ENCODE measurements at places on chromosomes 2 and 18.

GRCh38 chr2:119147776-119148715 lies 10.5 kb downstream of the C1QL2 start:
- no peak for DNase-seq

DNA sequence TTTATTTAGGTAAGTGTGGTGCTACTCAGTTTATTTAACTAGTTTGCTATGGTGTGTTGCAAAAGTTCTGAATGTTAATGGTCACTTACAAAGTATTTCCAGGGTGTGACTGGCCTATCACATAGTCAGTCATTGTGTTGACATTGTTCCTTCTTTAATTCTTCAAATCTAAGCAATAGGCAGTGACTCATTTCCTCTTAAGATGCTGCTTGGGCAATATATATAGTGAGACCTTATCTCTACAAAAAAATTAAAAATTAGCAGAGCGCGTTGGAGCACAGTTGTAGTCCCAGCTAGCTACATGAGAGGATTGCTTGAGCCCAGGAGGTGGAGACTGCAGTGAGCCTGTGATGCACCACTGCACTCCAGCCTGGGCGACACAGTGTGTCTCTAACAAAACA lies 5.8 kb upstream of the CCDC88A start:
- DNase-seq: no peak

DNA sequence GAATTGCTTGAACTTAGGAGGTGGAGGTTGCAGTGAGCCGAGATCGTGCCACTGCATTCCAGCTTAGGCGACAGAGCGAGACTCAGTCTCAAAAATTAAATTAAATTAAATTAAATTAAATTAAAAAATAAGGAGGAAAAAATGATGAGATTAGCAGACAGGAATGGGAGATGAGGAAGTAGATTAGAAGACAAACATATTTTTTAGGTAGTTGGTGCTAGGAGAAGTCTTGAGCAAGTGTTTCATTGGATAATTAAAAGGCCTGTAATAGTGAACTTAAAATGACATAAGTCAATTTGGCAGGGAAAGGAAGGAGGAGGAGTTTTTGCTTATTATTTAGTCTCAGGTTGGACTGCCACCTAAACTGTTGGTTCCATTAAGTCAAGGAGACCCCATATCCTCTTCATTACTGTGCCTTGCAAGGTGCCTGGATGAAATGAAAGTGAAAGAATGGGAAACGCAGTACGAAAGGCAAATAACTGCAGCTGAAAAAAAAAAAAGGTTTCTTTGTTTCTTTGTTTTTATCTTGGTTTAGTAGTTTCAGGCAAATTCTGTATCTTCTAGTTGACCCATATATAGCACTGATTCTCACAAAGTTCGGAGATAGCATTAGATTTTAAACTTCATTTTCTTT lies 162.0 kb downstream of the SLC8A1 start:
- no peak for DNase-seq

DNA sequence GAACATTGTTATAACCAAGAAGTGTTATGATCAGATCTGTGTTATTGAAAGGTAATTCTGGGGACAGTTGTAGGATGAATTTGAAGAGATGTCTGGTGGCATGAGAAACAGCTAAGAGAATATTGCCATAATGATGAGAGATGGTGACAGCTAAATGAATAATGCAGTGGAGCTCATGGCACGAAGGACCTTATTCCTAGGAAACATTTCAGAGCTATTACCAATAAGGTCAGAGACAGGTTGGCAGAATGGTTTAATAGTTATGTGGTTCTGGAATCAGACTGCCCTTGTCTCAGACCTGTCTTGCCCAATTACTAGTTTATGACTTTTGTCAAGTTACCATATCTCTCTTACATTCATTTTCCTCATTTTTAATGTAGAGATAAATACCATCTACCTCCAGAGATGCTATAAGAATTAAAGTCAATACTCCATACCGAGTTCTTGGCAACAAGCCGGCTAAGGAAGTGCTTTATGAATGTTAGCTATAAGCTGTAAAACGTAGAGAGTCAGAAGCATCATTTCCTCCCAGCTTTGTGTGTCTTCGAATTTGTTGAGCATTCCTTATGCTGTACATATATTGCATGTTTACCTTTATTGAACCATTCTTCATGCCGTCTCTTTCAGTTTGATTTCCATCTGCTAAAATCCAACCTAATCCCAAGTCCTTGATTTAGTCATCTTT lies 73.6 kb upstream of the COL5A2 start:
- no peak for DNase-seq

DNA sequence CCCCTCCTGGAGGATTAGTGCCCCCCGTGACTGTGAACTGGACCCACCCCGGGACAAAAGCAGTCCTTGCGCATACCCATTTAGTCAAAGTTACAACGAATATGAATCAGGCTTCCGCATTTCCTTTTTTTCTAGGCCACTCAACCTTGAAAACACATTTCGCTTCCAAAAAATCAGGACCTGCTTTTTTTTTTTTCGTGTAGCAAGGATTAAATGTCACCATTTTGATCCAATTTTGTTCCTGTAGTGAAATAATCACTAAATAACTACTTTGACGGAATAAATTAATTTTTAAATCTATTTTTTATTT lies 464 bp upstream of the FTCDNL1 start:
- no peak for DNase-seq

DNA sequence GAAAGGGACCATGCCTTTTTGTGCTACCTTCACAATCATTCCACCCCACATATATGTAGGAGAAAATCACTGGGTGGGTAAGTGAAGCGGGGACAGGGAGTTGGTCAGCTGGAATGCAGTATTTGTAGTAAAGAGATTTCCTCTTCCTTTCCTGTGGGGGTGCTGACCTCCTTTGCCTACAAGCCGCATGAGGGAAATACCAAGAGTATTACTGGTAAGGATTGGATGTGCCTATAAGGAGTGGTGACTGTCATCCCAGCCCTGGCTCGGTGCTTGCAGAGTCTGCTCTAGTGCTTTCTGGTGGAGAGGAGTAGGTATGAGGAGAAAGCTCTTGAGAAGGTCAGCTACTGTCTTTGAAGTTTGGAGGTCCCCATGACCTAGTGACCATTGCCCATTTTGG lies 324.6 kb downstream of the HRH4 start:
- no peak for DNase-seq

- no peak for DNase-seq
Measured at GRCh38 chr2:212153923-212154322, 384.7 kb downstream of the ERBB4 start.

DNA sequence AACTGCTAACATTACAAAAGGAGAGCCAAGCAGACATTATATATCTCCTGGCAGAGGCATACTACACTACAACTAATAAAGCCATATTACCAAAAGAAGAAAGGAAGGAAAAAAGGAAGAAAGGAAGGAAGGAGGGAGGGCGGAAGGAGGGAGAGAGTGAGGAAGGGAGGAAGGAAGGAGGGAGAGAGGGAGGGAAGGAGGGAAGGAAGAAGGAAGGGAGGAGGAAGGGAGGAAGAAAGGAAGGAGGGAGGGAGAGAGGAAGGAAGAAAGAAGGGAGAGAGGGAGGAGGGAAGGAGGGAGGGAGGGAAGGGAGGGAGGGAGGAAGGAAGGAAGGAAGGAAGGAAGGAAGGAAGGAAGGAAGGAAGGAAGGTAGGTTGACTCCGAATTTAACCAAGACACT lies 133.4 kb downstream of the PDE11A start:
- DNase-seq: no peak

GRCh38 chr2:69237070-69237670 lies 149.9 kb downstream of the GFPT1 start:
- no peak for DNase-seq

DNA sequence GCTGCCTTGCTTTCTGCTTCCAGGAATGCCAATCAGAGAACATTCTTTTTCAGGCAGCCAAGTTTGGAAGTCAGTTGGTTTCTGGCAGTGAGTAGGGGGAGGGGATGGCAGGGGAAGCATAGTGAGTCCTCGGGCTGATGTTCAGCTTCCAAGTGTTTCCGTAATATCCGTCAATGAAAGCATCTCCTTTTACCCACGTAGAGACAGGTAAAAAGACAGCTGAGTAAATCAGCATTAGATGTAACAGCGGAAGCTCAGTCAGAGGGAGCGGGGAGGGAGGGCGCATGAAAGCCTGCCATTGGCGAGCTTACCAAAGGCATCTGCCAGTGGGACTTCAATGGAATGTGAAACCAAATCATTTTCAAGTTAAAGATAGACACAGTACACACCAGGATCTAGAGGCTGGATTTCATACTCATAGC lies 117.1 kb upstream of the DTNA start:
- no peak for DNase-seq

DNA sequence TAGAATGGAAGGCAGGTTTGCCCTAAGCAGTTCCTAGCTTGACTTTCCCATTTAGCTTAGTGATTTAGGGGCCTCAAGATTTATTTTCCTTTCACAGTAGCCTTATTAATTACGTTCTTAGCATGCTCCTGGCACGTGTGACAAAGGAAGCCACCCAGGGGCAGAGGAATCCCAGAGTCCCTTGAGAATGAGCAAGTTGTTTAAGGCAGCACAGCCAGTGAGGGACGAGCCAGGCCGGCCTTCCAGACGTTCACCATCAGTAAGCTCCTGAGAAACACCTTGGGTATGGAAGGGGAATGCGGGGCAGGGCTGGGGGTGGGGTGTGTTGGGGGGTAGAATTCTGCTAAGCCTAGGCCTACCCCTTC lies 76.3 kb downstream of the SOWAHC start:
- DNase-seq: no peak

DNA sequence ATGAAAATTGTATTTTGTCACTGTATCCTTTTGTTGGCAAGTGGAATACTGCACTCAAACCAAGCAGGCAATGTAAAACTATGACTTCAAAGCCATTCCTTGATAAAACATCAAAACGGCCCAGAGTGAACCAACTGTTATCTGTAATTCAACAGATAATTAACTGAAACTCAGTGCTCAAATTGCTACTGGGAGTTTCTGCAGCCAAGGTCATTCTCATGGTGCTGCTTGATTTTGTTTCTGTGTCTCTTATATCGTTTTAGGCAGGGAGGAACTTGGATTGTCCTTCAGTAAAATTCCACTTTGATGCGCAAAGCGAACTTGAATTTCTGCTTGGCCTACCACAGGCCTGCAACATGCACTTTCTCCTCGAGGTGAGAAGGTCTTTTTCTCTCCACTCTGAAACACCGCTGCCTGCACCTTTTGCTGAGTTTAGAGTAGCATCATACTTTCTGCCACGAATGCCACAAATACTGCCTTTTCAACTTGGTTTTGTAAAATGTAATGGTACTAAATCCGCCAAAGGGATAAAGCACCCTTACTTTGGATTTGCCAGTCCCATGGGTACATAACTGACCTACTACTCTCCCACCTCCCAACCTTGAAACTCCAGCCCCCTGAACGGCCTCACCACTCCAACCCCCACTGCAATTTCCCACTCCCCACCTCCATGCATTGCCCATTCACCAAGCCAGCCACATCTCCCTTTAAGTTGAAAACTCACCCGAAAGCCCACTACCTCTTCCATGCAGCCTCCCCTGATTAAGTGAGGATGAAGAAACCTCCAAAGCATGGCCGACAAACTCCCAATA lies 204.7 kb downstream of the TGIF1 start:
- DNase-seq: no peak

DNA sequence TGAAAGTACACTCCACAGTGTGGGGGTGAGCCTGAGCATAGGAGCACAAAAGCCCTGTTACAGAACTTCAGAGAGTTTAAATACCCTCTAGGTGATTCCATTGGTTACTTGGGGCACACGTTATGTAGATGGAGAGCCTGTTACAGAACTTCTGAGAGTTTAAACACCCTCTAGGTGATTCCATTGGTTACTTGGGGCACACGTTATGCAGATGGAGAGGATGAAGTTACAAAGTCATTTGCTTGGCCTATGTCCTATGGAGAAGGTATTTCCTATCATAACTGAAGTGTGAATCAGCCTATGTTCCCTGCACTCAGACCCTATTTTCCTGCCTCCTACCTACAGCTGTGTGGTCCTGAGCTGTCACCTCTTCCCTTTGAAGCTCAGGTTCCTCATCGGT lies 3.8 kb upstream of the CAPN10 start:
- DNase-seq: no peak

DNA sequence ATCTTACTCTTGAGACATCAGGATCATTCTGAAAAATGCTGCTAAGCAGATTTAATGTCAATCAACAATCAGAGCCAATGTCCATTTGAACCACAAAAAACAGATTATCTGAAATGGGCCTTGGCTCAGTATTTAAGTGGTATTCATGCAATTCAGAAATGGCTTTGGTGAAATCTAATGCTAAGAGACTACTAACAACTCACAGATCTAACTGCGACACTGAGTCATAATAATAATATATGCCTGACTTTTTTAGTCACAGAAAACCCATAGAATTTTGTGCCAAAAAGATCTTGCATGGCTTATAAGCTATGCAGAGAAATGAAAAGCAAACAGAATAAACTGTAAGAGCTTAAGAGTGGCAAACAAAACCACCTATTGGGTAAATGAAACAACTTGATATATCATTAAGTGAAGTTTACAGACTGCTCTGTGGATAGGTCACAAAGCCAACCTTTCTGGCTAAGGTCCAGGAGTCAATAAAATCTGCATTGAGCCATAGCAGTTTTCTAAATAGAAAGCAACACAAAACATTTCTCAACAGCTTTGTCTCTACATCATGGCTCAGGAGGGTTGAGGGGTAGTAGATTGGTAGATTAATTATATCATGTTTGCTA lies 234.3 kb downstream of the LRATD1 start:
- DNase-seq: no peak

DNA sequence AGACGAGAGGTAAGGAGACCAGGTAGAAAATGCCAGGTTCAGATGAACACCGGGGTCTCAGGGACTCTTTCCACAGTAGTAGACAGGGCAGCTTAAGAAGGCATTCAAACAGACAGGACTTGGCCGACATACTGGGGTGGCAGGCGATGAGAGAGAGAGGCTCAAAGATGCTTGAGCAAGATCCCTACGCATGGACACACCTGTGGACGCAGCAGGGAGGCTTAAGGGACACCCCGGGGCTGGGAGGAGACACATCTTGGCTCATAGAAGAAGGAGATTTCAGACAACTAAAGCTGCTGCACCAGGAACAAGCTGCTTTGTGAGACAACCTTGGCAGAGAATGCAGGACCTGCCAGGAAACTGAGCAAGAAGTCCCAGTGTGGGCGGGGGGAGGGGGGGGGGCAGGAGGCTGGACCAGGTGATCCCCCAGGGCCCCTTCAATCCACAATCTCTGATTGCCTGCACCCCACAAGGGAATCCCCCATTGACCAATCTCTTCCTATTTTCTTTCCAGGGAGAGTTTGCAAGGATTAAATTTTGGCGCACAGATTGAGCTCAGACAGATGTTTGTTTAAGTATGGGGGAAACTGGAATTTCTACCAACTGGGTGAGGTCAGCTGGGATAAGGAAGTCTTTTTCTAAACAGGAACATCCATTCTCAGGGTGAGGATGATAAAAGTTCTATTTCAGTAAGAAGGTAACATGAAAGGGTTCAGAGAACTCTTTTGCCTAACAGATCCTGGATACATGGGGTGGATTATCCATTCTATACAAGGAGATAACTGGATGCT lies 400.7 kb downstream of the NBAS start:
- DNase-seq: no peak

DNA sequence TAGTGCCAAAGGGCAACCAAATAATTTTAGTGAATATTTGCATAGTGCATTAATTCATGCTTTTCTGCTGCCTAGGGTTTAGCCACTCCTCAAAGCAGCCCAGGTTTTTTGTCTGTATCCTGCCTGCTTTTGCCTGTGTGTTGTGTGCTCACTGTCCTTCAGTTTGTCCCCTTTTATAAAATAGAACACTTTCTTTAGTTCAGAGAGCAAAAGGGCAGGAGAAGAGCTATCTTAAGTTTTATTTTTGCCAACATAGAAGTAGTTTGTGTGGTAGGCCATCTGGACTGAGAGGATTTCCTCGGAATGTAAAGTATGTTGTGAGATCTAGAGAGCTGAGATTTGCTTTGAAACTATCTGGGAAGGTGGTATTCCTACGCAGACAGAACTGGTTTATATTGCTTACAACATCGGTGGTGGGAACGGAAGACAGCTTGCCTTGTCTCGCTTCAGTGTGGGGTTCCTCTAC lies 64.9 kb downstream of the EML4 start:
- DNase-seq: no peak

Data from COLO829 (cell line).